ENCODE measurements at places on chromosomes 12 and 14.

- no peak for DNase-seq
These were observed 230.3 kb upstream of the PRICKLE1 start for GRCh38 chr12:42819846-42820245.

DNA sequence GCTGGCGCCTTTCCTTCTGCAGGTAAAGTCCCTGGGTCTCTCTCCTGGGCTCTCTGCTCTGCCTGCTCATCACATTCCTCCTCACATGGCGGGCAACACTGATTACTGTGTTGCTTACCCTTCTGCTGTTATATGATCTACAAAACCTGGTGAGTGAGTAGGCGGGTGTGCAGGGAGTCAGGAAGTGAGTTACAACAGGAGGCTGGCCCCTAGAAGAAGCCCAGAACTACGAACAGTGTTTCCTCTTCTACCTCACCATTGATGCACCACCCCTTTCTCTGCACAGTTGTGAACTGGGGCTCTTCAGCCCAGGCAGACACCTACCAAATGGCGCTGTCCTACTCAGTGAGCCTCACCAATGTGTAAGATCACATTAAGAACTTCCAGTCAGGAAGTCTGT is 4.9 kb upstream of the KLHL33 start:
- no peak for DNase-seq

GRCh38 chr12:20832911-20833310 is 22.4 kb downstream of the SLCO1B3 start:
- DNase-seq = no peak

- DNase-seq = no peak
These were observed 34.3 kb upstream of the PLEKHG6 start for GRCh38 chr12:6275928-6276887.

- DNase-seq = no peak
These were observed 29.5 kb downstream of the MSRB3 start for GRCh38 chr12:65308006-65308405.

- DNase-seq = no peak
These were observed 148.2 kb upstream of the LMNTD1 start for GRCh38 chr12:25701290-25701689.

DNA sequence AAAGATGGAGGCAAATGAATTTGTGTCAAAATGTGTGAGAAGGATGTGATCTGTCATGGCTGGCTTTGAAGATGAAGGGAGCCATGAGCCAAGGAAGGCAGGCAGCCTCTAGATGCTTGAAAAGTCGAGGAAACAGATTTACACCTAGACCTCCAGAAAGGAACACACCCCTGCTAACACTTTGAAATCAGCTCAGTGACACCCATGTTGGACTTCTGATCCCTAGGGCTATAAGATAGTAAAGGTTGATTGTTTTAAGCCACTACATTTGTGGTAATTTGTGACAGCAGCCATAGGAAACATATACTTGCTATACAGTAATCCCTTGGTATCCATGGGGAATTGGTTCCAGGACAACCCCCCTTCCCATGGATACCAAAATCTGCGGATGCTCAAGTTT is 80.5 kb upstream of the DYRK2 start:
- no peak for DNase-seq

DNA sequence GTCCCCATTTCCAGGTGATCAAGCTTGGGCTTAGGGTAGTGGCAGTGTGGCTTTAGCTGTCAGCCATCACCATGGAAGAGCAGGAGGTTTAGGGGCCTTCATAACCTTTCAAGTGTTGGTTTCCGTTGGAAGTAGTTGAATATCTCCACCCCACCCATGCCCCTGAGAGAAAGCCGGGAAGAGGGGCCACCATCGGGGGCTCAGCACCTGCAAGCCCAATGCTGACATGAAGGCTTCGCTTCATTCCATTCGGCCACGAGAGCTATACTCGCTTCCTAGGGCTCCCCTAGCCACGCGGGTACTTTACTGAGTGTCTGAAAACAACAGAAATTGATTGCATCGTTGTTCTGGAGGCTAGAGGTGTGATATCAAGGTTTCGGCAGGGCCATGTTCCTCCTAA is 234.8 kb downstream of the ZFP36L1 start:
- DNase-seq = no peak

DNA sequence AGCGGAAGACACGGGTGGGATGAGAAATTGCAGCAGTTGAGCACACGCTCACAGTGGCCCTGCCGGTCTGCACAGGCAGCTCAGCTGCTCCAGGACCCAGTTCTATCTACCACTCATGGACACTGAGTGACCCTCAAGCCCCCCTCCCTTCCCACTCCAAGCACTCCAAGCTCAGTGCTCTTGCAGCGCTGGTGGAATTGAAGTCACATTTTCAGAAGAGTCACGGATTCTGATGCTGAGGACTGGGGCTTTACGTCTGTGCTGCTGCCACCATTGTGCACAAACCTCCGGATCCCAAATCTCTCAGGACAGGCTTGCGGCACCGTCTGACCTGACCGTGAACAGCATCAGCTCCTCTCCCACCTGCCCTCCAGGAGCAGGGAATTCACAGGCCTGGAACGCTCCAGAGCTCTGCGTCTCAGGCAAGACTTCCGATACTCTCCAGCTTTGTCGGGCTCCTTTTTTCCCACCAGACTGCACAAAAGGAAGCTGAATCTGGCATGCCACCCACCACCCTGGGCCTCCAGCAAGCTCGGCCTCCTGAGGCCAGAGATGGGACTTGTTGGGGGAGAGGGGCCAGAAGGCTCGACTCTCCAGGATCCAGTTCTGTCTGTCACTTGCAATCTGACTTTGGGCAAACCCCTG is 213.1 kb upstream of the RTL1 start:
- DNase-seq = no peak

- no peak for DNase-seq
These were observed 131.5 kb downstream of the KCNK10 start for GRCh38 chr14:88191605-88192004.

DNA sequence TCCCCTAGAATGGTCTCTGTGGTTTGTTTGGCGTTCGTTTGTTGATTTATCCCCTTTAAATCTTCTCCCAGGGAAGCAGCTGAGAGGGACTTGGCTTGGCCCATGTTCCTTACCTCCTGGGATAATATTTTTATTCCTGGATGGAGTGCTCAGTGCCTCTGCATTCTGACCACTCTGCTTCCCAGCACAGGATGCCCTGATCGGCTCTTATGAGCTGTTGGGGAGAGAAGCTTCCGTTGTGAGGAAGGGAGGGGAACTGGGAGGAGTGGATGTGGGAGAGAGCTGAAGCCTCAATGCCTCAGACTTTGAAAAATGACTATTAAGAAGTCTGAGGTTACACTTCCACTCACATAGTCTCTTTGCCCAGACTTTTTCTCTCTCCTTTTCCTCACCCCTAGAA is 114.8 kb downstream of the SMOC1 start:
- no peak for DNase-seq

DNA sequence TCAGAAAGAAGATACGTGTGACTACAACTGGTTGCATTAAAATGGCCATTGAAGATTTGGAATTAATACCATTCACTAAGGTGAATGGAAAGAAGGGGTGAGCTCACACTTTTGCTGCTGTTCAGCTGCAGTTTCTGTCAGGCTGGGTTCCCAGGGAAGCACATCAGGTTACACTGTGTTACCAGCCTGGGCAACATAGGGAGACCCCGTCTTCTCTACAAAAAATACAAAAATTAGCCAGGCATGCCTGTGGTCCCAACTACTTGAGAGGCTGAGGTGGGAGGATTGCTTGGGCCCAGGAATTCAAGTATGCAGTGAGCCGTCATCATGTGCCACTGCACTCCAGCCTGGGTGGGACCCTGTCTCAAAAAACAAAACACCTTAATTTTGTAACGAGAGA is 12.9 kb upstream of the ZCCHC8 start:
- DNase-seq = no peak

DNA sequence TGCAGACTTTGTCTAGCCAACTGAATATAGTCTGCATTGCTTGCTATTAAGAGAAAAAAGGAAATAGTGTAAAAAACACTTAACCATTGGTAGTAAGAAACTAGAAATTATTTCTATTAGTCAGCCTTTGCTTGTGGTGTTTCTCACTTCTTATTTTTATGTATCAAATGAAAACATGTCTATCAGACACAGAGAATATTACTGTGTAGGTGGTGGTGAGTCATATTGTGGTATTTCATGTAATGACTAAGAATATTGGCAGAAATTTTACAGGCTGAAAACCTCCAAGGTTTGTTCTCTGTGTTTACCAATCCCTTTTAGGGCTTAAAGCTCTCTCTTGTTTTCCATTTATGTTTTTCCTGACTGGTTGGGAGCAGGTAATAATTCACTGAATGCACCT is 87.2 kb downstream of the DAAM1 start:
- no peak for DNase-seq

- DNase-seq = no peak
These were observed 17.5 kb downstream of the AREL1 start for GRCh38 chr14:74695406-74695805.

GRCh38 chr12:92257261-92257660 is 111.6 kb upstream of the BTG1 start:
- no peak for DNase-seq

- DNase-seq = no peak
These were observed 41.0 kb downstream of the DMAC2L start for GRCh38 chr14:50353126-50353525.

DNA sequence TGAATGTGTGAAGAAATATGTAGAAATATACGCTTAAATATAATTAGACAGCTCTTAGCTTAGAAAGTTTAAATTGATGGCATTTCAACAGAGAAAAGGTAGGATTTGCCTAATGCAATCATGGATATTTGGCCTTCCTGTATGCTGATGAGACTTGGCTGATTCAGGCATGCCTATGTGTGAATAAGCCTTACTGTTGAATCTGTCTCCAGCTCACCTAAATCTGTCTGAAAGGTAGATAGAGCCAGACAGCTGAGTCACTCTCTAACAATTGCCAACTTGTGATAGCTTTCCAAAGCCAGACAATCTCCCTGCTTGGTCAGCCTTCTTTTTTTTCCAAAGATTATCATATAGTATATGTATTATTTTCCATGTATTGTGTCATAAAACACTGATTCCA is 92.8 kb upstream of the FLRT2 start:
- no peak for DNase-seq

DNA sequence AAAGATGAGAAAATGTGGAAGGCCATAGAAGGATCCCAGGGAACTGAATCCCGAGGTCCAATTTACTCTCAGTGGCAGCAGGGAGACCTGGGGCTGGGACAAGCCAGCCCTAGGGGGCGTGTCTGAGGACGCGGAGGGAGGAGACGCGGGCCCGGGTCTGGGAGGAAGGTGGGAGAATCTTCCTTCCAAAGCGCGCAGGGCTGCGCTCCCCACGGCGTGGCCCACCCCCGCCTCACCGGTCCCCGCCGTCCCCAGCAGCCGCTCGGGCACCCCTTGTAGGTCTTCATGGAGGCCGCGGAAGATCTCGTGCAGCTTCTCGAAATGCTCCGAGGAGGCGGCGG is 323 bp downstream of the VTI1B start:
- no peak for DNase-seq

DNA sequence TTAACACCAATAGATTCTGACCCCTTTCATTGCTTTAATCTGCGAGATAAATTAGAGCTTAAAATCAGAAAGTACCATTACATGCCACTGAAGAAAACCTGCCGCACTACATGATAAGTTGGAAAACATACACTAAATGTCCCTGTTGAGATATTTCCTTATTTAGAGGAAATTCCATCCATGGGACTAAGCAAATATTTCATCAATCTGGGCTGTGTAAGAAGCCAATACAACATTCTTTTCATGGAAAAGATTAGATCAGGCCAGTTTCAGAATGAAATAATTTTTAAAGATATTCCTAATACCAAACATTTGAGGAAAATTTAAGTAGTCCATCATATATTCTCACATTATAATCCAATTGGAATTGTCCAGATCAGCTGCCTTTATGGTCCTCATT is 112.8 kb downstream of the LLPH start:
- no peak for DNase-seq

GRCh38 chr12:122107261-122107660 is 28.7 kb downstream of the MLXIP start:
- DNase-seq = no peak

- no peak for DNase-seq
These were observed 334.5 kb downstream of the CACNA1C start for GRCh38 chr12:2387103-2387834.

DNA sequence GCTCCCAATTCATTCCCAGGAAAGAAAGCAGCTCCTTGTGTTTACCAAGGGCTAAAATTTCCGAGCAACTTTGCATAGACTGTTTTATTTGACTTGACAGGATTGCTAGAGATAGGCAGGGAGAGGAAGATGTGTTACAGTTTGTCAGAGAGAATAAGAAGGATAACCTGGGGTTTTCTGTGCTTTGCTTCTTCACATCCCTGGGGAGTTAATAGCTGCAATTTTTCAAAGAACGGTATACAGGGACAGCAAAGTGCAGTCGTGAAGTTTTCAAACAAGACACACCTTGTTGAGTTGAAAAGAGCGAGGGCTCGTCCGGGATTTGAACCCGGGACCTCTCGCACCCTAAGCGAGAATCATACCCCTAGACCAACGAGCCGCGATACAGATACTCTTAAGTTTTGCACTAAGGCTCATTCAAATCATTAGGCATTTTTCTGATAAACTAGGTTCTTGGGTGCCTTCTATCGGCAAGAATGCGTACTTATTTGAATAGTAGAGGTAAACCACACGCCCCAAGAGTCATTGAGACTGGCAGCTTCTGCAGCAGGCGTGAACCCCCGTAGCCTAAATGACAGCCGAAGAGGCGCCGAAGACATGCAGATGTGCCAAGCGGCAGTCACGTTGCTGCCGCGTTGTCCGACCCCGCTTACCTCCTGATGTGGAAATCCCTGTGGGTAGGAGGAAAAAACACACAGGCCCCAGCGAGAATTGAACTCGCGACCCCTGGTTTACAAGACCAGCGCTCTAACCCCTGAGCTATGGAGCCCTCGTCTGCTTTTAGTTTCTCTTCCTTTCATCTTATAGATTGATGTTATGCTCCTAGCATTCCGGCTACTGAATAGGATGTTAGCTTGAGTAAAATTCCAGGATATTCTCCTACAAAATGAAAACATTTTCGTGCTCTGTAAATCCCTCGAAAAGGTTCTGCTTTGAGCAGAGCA is 22.2 kb upstream of the RNASE12 start:
- DNase-seq = peak; percentile 88

Data from smooth muscle cell of the brain vasculature (primary cell).